Cardiac fibroblast (primary cell): ENCODE measurements at places on chromosomes 7 and 10.

GRCh38 chr7:30057741-30058140, 29.5 kb downstream of the PLEKHA8 start:
- no peak for DNase-seq

DNA sequence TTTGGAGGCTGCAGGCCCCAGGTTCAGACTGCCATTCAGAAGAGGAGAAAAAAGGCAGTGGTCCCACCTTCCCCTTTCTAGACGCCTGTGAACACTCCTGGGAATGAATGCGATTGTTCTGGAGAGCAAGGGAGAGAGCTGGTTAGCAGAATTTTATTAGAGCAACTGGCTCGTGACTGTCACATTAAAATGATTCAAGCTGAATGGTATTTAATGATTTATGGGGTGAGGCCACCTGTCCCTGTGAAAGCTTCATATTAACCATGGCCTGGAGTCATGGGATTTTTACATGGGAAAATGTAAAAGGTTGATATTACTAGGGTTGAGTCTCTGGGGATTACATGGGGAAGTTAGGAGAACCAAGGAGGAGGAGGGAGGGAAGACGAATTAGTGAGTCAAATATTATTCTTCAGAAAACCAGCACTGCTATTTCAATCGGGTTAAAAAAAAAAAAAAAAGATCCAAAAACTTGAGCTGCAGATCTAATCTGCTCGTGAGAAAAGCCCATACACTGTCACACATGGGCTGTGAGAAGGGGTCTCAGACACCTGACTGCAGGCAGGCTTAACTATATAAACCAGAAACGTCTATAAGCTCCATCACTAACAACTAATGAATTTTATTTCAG, 8.3 kb downstream of the CXCL12 start:
- DNase-seq = no peak

DNA sequence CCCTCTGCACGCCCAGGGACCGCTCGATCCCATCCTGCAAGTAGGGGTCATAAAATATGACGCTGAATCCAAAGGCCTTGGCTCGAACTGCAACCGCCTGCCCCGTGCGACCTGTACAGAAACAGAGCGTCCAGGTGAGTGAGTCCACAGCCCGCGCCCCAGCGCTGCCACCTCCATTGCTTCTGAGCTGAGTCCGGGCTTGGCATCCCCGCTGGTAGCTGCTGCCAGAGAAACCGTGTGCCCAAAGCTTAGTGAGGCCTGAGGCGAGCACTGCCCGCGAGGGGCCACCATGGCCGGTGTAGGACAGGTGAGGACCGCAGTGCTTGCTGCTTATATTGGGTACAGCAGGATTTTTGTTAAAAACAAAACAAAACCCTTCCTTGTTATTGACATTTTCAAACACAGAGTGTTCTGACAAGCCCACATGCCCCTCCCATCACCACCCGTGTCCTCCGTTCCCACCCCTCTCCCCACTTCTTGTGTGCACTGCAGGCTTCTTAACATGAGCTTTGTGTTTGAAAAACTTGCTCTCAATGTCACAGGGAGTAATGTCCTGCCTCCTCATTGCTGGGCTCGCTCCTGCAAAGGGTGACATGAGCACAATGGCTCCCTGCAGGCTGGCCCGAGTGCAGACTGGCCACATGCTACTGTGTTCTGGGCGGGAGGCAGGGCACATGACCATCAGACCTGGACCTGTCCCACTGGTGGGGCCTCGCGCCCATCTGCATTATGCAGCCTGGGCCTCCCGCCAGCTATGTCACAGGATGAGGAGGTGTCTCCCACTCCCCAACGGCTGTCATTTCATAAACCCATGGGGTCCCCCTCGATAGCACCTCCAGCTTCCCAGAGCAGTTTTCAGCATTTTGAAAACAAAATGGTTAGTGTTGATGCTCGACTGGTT, 52.9 kb downstream of the ZRANB1 start:
- no peak for DNase-seq

DNA sequence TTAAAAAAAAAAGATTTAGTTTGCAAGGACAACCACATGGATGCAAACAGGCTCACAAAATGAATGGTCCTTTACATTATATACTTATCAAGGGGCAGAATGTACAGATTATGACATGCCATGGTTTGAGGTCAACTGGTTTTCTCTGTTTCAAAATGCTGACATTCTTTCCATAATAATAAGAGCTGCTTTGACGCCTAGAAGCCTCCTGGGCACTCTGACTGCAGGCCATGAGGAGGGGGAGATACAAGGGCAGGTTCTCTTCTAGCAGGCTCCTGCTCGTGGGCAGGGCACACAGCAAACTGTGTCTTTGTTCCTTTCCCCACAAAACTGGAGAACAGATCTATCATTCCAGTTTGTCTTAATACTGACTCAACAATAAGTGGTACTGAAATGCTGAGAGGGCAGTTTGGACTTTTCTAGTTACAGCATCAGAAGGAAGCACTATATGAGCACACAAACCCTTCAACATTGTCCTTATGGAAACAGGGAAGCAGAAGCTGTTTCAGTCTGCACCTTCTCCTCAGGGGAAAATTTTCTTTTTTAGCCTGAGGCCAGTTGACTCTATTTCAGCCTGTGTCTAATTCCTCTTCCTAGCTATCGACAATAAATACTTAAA, 314.9 kb upstream of the AOAH start:
- DNase-seq = no peak

GRCh38 chr10:12727832-12728215, 273.7 kb downstream of the CCDC3 start:
- DNase-seq = peak; percentile 44

DNA sequence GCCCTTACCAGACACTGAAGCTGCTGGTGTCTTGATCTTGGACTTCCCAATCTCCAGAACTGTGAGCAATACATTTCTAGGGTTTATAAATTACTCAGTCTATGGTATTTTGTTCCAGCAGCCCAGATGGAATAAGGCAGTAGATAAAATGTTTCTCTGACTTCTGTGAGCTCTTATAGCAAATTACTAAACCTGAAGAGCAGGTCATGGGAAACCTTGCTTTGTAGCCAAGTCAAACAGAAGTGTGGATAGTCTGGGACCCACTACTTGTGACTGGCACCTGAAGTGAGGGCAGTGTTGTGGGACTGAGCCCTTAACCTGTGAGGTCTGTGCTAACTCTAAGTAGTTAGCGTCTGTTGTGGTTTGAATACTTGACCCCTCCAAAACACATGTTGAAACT, 4.6 kb upstream of the TBRG4 start:
- no peak for DNase-seq

- no peak for DNase-seq
Measured at GRCh38 chr7:128939075-128939860, 1.5 kb downstream of the IRF5 start.

- peak; percentile 85 for DNase-seq
Measured at GRCh38 chr7:107150375-107151073, 18.3 kb upstream of the HBP1 start.

DNA sequence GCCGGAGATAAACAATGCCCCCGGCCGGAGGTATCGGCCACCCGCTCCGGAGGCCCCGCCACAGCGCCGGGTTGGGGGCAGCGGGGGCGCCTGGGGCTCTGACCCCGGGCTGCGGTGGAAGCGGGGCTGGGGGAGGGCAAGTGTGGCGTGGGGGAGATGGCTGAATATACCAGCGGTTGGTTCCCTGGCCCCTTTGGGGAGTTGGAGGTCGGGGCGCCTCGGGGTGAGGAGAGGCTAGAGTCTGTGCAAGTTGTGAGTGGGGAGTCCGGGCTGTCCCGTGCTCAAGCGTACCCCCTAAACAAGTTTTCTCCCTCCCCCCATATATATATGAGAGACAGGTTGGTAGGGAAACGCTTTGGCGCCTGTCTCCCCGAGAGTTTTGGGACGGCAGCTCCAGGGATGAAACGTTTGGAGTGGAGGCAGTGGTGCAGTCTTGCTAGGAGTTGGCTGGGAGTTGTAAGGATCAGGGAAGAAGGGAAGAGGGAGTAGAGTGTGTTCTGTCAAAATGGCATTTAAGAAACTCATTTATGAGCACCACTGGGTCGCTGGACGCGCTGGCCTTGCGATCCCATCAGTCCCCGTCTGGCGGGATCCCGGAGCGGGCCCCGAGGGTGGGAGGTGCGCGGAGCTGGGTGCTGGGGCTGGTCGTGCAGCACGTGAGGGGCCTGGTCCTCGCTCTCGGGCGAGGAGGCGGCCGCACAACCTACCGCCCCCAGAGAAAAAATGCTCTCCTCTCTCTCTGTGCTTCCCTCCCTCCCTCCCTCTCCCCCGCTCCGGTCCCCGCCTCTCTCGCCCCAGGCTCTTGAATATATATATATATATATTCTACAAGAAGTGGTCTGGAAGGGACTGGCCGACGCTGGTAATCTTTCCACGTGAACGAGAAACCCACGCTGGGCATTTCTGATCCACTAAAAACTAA, 1.1 kb downstream of the TET1 start:
- DNase-seq = peak; percentile 33

DNA sequence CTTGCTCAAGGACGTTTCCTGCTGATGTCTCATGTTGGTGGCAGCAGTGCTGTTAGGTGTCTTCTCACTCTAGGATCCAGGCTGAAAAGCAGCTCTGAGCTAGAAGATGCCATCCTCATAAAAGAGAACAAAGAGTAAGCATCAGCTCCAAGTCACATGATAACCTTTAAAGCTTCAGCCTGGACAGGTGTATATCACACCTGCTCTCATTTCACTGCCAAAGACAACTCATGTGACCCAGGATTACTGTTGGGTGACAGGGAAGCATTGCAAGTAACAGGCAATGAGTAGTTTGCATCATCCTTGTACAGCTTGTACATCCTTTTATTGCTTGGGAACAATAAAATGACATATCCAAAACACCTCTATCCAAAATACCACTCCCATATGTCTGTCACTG, 423.4 kb upstream of the DPP6 start:
- no peak for DNase-seq

DNA sequence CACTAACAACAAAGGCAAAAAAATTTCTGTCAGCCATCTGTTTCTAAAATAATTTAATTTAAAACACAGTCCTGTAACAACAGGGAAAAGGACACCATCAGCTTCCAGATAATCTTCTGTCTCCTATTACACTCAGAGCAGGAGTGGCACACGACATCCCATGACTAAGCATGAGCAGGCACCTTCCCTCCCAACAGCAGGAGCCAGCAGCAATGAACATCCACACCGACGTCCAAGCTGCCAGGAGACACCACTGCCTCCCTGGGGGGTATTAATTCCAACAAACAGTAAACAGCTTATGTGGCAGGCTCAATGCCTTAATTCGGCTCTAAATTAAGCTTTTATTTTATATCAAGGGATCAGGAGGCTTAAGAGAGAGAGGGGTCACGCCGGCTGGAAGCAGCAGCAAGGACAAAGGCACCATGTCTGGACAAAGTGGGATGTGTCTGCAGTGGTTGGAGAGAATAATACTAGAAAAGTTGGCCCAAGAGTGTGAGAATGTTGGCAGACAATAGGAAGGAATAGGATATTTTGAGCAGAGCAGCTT, 45.7 kb downstream of the KIAA1549 start:
- peak; percentile 70 for DNase-seq

DNA sequence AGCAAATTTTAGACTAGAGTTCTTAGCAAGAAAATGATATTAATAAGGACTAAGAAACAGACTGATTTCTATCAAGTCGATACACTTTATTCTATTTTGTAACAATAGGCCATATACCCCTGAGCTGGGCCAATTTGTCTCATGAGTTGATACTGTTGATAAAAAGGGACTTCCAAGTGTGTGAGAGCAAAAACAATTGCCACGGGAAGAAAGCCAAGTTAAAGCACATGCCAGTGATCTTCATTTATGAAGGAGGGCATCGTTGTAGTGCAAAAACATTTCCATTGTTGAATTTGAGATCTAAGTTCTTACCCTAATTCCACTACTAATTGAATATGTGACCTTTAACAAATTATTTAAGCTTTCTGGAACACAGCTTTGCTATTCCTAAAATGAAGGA, 119.9 kb downstream of the CNOT4 start:
- DNase-seq = peak; percentile 10

DNA sequence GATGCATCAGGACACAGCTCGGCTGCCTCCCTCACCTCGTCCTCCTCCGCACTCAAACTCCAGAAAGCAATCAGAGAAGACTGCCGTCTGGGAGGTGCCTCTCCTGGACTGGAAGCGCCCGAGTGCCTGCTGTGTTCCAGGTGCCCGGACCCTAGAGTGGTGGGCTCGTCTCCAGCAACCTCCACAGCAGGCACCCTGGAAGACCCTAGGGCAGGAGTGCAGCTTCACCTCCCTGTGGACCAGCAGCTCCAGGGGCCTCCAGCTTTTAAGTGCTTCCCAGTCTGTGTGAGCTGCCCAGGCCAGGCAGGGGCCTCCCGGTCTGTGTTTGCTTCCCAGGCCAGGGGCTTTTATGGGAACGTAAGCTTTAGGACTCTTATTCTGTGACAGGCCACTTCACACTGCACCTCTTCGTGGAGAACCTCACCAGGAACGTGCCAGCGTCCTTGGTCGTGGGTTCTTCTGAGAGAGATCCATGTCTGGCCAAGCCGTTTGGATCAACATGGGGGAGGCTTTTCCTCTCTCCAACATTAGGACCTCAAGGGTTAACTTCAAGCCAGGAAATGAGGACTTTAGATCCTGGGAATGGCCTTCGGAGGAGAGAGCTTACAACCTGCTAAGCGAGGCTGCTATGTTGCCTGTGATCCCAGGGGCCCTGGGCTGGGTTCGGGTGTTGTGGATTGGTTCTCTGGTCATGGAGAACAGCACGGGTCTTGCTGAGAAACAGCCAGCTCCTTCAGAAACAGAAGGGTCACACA, 5.9 kb upstream of the PWWP2B start:
- no peak for DNase-seq

GRCh38 chr7:120436487-120437060, 163.6 kb downstream of the KCND2 start:
- no peak for DNase-seq

DNA sequence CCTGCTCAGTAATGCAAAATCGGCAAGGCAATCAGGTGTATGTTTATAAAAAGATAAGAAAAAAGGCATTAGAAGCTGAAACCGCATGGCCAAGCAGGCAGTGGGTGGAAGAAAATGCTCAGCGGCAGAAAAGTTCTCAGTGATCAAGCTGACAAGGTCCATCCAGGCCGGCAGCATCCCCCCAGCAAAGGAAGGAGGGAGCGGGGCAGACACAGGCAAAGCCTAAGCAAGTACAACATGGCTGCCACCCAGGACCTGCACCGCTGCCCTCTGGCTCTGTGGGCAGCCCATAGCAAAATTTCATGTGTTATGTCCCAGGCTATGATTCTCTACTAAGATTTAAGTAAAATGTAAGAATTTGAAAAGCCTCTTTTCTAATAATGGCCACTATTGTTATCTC, 45.4 kb downstream of the MRPS24 start:
- DNase-seq = no peak

GRCh38 chr10:105592468-105592867, 951.4 kb downstream of the SORCS3 start:
- no peak for DNase-seq
